Left hindlimb (tissue), 1 donor: ENCODE measurements at places on chromosomes 4 and X.

GRCh38 chrX:40201329-40201885 is 103.6 kb upstream of the BCOR start:
- no peak for DNase-seq

GRCh38 chr4:62209757-62210485 is 1009.8 kb downstream of the ADGRL3 start:
- DNase-seq: no peak

DNA sequence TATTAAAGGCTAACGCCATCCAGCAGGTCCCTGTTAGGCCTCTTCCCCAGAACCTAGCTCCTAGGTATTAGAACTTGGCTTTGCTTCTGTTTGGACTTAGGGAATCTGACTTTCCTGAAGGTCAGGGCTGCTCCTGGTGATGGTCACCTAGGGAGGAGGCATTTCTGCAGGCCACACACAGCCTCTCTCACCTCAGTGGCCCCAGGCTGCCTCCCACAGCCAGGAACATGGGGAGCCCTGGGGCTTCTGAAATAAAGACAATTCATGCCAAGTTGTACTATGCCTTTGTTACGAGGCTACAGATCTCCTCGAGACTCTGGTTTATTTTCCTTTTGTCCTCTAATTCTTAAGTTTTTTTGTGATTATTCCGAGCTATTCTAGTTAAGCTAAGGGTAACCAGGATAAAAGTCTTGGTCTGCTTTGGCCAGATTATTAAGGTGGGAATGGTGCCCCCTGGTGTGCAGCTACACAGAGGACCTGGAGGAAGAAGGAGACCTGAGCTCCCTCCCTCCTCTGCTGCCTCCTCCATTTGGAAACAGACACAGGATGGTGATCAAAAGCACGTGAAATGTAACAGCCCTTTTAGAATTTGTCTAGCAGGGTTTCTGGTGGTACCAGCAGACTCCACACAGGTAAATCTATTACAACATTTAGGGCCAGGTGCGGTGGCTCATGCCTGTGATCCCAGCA is 131.0 kb downstream of the DCLK2 start:
- DNase-seq: peak; percentile 63

DNA sequence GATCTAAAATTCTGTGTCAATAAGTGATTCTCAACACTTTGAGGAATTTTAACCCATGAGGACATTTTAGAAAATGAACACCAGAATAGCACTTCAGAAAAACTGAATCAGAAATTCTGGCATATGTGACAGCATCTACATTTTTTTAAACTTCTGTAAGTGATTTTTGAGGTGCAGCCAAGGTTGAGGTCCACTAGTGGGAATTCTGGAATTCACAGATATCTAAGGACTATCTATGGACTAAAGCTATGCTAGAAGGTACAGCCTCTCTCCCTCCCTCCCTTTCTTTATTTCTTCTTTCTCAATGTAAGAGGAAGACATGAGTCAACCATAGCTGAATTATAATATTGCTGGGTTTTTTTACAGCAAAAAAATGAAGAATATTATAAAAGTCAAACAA is 508.2 kb upstream of the ATOH1 start:
- no peak for DNase-seq

DNA sequence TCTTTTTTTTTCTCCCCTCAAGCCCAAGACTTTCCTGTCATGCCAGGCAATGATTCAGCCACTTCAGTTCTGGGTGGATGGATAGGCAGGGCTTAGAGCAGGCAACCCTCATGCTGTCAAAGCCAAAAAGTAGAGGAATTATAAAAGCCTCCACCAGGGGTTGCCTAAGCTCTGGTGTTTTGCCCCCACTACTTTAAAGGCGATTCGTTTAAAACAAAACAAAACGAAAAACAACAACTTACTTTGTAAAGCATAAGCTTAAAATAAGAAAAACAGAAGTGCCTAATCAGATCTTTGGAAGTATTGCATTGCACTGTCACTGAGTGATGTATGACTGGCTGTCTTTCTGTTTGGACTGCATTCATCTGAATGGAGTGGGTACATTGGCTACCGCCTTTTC is 5.3 kb upstream of the IDS start:
- no peak for DNase-seq

GRCh38 chr4:145538596-145538995 is 56.9 kb downstream of the SMAD1 start:
- no peak for DNase-seq

DNA sequence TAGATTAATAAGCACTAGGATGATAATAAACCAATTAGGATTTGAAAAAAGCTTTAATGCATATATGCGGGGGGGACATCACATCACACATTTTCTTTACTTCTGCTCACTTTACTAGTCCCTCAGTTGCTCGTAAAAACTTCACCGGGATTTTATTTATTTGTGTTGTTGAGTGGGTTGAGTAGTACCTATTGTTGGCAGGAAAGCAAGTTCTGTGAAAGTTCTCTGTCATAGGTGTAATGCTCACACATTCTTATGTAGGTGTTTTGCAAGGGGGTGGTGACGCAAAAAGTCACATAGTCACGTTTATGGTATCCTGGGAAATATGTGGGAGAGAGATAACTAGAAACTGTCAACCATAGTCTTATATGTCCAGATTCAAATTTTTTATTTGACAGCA is 65.3 kb downstream of the PDLIM5 start:
- no peak for DNase-seq

- no peak for DNase-seq
Measured at GRCh38 chr4:7291372-7292114, 99.2 kb downstream of the SORCS2 start.

DNA sequence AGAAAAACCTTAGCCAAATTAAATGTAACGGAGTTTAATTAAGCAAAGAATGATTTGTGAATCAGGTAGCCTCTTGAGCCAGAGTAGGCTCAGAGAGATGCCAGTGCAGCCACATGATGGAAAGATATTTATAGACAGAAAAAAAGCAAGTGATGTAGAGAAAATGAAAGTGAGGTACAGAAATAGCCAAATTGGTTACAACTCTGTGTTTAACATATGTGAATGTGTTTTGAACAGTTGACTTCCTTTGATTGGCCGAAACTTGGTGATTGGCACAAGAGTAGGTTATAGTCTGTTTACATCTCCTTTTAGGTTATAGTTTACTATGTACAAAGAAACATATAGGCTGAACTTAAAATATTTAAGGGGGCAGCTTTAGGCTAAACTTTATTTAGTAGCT is 459.9 kb upstream of the BOD1L1 start:
- DNase-seq: no peak

GRCh38 chr4:26397086-26397485 is 76.3 kb downstream of the RBPJ start:
- no peak for DNase-seq

DNA sequence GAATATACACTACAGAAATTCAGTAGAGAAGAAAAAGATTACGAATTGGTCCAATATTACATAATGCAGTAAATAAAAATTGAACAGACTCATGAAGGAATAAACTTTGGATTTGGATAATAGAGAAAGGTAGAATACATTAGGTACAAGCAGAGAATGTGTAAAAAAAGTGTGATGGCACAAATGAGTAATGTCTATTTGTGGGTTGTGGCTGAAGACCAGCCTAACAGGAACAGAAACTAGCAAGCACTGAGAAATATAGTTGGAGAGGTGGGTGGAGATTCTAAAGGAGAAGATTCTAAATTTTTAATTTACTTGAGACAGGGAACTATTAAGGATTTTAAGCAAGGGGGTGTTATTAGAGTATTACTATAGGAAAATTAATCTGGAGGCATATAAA is 15.2 kb upstream of the CLOCK start:
- no peak for DNase-seq

- DNase-seq: no peak
Measured at GRCh38 chr4:166311169-166311568, 438.1 kb downstream of the TLL1 start.

- no peak for DNase-seq
Measured at GRCh38 chrX:9291629-9292028, 173.2 kb upstream of the TBL1X start.

GRCh38 chrX:17501746-17502145 is 126.7 kb downstream of the NHS start:
- DNase-seq: no peak

DNA sequence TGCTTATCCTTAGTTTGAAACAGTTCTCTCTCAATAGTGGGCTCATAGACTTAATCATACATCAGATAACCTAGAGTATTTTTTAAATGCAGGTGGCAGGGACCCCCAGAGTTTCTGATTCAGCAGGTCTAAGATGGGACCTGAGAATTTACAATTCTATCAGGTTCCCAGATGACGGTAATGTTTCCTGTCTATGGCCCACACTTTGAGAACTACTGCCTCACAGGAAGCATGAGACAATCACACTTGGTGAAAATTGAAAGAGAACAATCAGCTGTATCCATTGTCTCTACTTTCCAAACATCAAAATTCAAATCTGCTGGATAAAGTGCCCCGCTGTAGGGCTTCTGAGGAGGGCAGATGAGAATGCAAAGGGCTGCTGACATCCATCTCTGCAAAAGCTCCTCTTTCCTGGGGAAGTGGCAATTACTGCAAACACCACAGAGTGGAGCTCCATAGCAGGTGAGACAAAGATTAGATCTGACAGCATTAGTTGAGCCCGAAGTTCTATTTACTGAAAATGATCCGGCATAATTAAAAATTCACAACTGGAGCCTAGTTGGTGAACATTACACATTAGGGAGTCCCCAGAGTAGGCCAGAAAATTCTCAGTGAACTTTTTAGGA is 187.8 kb upstream of the MBNL3 start:
- DNase-seq: no peak

DNA sequence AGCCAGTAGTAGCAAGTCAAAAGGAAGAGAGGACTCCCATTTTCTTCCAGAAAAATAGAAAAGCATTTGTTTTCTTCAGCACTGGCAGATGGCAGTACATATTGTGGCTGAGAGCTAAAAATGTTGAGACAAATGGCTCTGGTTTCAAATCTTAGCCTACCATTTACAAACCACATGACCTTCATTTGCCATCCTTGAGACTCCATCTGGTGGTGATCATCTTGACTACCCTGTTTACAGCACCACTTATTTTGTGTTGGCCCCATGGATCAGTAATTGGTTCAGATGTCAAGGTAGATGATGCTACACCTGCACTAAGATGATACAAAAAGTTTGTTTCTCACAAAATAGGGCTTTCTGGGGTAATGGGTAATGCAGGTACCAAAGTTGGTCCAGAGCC is 951.8 kb upstream of the IGFBP7 start:
- DNase-seq: no peak

DNA sequence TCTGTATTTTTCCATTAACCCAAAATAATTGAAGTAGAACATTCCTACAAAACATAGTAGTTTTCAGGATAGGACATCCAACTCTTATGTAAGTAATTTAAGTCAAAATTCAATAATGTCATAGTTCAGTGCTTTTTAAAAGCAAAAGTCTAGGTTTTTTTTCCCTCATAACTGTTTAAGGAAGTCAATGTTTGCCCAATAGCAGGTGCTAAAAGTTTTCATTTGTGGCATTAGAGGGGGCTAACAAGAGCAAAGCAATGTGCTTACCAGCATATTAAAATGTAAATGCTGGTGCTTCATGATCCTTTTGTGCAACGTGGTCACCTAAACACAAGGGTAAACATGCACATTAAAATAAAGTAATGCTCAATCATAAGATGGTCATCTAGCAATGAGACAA is 155.2 kb upstream of the PPP1R2C start:
- DNase-seq: no peak

GRCh38 chr4:127469542-127469941 is 163.2 kb upstream of the INTU start:
- no peak for DNase-seq

GRCh38 chr4:106687026-106687425 is 318.4 kb upstream of the GIMD1 start:
- DNase-seq: no peak

DNA sequence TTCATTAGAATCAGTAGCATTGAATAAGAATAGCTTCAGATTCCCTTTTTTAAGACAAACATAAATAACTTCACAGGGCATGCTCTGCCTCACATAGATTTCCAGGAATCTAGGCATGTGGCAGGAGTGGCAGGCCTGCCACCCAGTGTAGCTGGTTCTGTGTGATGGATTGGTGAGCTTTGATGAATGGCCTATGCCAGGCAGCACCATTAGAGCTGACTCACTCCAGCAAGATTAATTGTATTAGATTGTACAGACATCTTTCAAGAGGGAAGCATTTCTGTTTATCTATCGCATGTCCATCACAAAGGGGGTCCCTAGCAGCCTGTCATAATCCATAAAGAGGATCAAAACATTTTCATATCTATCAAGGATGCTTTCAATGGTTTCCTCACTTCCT is 71.9 kb downstream of the NAA11 start:
- DNase-seq: no peak

- no peak for DNase-seq
Measured at GRCh38 chr4:78732332-78733104, 43.6 kb upstream of the BMP2K start.

DNA sequence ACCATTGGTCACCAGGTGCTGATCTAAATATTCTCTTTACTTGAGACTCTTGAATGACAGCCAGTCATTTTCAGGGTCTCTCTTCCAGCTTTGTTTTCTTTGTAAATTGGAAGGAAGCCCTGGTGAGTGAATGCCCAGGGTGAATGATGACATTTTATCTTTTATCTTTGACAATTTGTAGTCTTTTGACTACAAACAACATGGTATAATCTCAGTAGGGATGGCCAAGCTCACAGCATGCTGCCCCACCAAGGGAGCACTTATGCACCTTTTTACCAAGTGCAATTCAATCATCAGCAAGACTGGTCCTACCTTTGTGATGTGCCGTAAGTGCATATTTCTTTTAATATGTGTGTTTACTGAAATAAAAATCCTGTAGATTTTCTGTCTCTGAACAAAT is 5.7 kb downstream of the AFM start:
- no peak for DNase-seq

- no peak for DNase-seq
Measured at GRCh38 chr4:108988464-108989195, 225.8 kb upstream of the ETNPPL start.

DNA sequence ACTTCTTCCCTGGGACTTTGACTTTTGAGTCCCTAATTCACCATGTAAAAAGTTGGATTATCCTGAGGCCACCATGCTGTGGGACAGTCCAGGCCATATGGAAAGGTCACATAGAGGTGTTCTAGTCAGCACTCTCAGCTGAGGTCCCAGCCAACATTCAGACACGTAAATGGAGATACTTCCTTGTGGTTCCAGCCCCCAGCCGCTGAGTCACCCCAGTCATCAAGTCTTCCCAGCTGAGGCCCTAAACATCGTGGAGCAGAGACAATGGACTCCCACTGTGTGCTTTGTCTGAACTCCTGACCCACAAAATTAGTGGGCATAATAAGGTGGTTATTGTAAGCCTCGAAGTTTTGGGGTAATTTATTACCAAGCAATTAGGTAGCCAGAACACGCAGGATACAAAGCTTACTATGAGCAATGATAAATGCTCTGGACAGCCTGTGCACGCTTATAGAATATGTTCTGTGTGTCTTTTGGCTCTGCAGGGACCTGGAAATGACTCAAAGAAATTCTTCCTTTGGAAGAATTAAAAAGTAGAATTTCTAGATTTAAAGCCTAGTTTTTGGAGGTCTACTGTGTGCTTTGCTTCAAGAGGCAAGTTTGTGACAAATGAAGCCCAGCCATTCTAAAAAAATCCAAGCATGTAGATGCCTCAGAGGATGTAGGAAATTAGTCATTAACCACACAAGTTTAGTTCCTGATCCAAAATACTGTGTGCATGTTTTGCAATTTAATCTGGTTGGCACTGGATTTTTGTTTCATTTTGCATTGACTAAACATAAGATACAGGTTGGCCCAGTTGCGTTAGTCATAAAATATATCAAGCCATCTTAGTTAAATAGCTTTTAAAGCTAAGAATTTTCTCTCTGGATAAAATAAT is 33.2 kb upstream of the SLC9A7 start:
- no peak for DNase-seq
